Testis (tissue), 5 donors: ENCODE measurements at places on chromosomes 11 and 22.

DNA sequence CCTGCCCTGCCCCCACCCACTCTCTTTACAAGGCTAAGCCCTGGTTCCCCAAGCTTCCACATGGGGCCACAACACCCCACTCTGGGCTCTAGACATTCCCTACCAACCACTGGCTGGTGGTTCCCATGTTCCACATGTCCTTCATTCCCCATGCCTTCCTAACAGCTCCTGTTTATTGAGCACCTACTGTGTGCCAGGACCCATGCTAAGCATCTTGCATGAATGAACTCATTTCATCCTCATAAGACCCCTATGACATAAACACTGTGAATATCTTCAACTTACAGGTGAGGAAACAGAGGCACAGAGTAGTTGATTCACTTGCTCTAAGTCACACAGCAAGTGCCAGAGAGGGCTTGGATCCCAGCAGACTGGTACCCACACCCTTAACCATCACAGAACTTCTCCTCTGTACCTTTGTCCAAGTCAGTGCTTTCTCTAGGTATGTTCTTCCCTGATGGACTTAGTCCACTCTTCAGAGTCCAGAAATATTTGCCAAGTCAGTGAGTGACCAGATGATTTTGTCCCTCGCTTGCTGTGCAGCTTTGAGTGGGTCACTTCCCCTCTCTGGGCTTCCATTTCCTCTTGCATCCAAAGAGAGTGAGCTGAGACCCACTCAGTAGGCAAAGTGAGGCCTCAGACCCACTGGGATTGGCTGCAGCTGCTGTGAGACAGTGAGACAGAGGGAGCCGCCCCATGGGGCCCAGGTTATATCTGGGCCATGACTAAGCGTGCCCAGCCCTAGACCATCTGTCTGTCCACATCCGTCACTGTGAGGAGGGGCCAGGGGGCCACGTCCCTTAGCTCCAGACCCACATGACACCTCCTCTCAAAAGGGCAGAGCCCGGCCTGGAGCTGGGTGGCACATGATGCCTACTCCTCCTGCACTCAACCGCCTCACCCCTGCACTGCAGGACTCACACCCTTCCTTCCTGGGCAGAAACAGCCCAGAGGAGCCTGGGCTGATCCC lies 132.4 kb downstream of the MN1 start:
- H3K36me3 ChIP-seq = no peaks in the 10 kb centered on the region
- H3K4me3 ChIP-seq = no peak overlapping the region
- DNase-seq = peak; percentile 84

- no peak overlapping the region for H3K27ac ChIP-seq
- no peaks in the 10 kb centered on the region for H3K36me3 ChIP-seq
These were observed 53.1 kb downstream of the GALNT18 start for GRCh38 chr11:11568651-11569229.

DNA sequence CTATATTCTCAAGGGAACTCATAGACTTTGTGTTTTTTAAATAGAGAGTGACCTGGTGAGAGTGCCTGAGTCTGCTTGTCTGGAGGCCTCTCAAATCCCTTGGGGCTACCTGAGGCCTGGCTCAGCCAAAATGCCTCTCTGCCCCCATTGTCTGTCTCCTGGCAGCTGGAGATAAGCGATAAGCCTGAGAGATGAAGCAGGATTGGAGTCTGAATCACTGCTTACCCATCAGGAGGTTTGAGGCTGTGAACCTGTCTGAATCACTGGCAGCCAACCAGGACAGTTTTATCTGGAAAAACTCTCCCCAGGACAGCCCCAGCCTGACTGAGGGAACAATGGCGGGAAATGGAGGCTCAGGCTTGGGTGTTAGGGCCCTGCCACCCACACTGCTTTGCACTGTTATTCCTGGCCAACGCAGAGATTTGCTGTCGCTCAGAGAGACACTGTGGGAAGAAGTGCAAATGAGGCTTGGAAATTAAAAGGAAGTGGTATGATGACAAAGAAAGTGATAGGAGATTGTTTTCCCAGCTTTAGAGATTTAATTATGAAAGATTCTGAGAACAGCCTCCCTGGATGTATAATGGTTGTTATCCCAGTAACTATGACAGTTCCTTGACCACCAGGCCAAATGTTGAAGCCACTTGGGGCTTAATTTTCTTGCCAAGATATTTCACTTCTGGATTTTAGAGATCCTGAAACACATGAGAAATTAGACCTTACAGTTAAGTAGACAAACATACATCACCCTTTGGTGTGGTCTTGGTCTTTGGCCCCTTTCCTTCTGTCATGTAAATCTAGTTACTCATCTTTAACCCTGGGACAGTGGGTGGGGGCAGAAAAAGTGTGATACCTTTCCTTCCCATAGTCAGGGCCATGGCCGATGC lies 102.1 kb downstream of the RASSF10 start:
- no peaks in the 10 kb centered on the region for H3K27me3 ChIP-seq
- no peak overlapping the region for H3K4me3 ChIP-seq
- no peaks in the 10 kb centered on the region for H3K36me3 ChIP-seq
- DNase-seq = no peak
- no peaks in the 10 kb centered on the region for H3K4me1 ChIP-seq

DNA sequence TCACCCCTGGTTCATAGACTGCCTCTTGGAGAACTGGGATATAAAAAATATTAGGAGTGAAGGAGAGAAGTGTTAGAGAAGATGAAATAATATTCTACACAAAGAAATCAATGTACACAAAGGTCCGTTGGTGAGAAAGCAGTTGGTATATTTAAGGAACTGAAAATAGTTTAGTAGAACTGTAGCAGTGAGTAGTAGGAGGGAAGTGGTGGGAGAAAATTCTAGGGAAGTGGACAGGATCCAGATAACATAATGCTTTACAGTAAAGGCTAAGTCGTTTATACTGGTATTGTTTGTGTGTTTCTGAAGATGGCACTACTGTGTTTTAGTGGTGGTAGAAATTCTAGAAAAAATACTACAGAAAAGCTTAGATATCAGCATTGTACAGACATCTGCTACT lies 120.8 kb upstream of the CHORDC1 start:
- DNase-seq = no peak
- H3K4me3 ChIP-seq = no peak overlapping the region
- no peaks in the 10 kb centered on the region for H3K36me3 ChIP-seq
- no peaks in the 10 kb centered on the region for H3K4me1 ChIP-seq

GRCh38 chr22:45987136-45987861 lies 10.3 kb upstream of the WNT7B start:
- no peak for DNase-seq
- no peaks in the 10 kb centered on the region for H3K36me3 ChIP-seq
- H3K4me1 ChIP-seq = no peaks in the 10 kb centered on the region
- H3K27me3 ChIP-seq = no peaks in the 10 kb centered on the region
- no peak overlapping the region for H3K27ac ChIP-seq

DNA sequence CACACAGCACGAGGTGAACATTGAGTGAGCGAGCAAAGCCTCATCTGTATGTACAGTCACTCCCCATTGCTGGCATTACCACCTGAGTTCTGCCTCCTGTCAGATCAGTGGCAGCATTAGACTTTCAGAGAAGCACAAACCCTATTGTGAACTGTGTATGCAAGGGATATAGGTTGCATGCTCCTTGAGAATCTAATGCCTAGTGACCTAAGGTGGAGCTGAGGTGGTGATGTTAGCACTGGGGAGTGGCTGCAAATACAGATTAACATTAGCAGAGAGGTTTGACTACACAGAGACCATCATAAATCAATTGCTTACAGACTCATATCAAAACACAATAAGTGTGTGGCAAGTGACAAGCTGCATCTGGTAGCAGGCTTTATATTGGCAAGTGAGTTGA lies 262.5 kb upstream of the ANO5 start:
- no peak for DNase-seq
- H3K4me1 ChIP-seq = no peaks in the 10 kb centered on the region
- no peaks in the 10 kb centered on the region for H3K27me3 ChIP-seq
- H3K36me3 ChIP-seq = no peaks in the 10 kb centered on the region
- H3K27ac ChIP-seq = no peak overlapping the region

DNA sequence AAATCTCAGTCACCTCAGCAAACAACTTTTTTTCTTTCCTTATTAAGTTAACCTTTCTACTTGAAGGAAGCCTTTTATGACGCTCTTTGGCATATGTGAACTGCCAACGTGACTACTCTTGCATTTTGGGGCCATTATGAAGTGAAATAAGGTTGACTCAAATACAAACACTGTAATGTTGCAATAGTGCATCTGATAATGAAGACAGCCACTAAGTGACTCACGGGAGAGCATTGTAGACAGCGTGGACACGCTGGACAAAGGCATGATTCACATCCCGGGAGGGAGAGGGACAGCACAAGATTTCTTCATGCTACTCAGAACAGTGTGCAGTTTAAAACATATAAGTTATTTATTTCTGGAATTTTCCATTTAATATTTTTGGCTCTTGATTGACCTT lies 560.8 kb downstream of the ETS1 start:
- no peaks in the 10 kb centered on the region for H3K4me1 ChIP-seq
- DNase-seq = no peak
- H3K27ac ChIP-seq = no peak overlapping the region
- no peaks in the 10 kb centered on the region for H3K36me3 ChIP-seq
- no peaks in the 10 kb centered on the region for H3K27me3 ChIP-seq

DNA sequence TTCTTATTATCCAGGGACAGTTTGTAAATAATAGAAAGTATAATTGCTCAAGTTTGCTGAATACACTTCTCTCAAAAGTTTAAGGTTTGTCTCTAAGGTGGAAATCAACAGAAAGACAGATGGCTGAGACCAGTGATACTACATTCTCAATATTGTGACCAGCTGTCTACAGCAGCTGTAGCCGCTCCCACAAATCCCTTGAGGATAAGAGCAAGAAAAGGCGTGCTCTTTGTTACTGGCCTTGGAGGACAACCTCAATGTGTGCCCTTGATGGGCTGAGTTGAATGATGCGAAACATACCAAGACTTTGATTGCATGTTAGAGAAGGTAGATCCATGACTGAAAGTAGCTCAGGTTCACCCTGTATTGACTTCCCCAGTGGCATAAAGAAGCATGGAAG lies 6.1 kb downstream of the OR6M1 start:
- DNase-seq = no peak
- H3K36me3 ChIP-seq = no peaks in the 10 kb centered on the region
- no peaks in the 10 kb centered on the region for H3K27me3 ChIP-seq
- H3K4me3 ChIP-seq = no peak overlapping the region
- H3K4me1 ChIP-seq = no peaks in the 10 kb centered on the region

DNA sequence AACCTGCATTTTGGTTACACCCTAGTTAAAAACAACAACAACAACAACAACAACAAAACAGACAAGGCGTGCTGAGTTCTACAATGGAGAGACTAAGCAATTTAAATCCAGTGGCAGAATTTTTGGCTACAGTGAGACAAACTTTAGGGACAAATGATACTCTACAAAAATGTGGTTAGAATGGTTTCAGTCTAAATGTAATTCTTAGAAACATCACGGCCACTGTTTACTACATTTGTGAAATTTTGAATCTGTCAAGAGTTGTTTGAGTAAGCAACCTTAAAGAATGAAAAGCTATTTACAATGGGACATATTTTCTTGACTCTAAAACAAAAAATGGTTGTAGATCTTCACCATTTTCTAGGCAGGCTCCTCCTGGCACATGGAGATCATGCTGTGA lies 259.4 kb downstream of the SWAP70 start:
- no peaks in the 10 kb centered on the region for H3K27me3 ChIP-seq
- H3K4me1 ChIP-seq = no peaks in the 10 kb centered on the region
- H3K36me3 ChIP-seq = no peaks in the 10 kb centered on the region
- no peak overlapping the region for H3K4me3 ChIP-seq
- no peak for DNase-seq

- H3K4me1 ChIP-seq = peaks cover 14% of the 10 kb centered on the region
- peak overlapping the region; percentile 72 for H3K4me3 ChIP-seq
- H3K27me3 ChIP-seq = no peaks in the 10 kb centered on the region
- H3K36me3 ChIP-seq = no peaks in the 10 kb centered on the region
- peak overlapping the region; percentile 51 for H3K27ac ChIP-seq
These were observed 347 bp downstream of the MN1 start for GRCh38 chr22:27801202-27801615.

GRCh38 chr22:32949391-32950173 lies 108.6 kb downstream of the SYN3 start:
- H3K27ac ChIP-seq = no peak overlapping the region
- no peaks in the 10 kb centered on the region for H3K27me3 ChIP-seq
- DNase-seq = no peak
- H3K36me3 ChIP-seq = no peaks in the 10 kb centered on the region
- peaks cover 4% of the 10 kb centered on the region for H3K4me1 ChIP-seq
- no peak overlapping the region for H3K4me3 ChIP-seq

DNA sequence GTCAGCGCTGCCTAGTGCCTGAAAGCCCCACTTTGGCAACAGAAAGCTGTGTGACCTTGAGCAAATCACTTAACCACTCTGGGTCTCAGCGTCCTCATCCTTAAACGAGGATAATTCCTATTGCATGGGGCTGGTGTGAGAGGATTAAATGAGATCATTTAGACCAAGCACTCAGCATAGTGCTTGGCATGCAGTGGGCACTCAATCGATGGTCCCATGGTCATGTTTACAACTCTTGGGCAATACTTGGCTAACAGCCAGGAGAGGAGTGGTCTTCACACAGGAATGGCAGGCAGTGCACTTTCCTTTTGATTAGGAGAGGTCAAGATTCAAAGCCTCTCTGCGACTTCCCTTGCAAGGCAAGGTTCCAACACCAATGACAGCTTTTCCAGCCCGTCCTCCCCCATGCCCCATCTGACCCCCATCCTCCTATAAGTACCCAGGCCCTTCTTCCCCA lies 14.1 kb downstream of the TNKS1BP1 start:
- DNase-seq = peak; percentile 37
- H3K27me3 ChIP-seq = no peaks in the 10 kb centered on the region
- H3K27ac ChIP-seq = peak overlapping the region; percentile 85
- no peak overlapping the region for H3K4me3 ChIP-seq

DNA sequence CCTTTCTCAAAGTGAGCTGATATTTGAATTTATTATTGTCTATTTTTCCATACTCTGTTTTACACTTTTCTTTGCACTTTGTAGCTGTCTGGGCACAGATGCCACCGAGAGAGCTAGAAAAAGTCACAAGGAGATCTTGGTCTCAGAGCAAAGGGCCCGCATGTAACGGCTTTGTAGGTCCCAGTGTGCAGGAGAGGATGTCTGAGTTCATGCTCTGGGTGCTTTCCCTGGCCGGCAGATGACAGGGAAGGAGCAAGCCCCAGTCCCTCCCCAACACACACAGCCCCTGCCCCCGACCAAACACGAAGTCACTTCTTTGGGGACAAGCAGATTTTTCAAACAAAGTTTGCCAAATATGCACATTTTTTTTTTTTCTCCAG lies 55.8 kb downstream of the SMIM38 start:
- no peaks in the 10 kb centered on the region for H3K36me3 ChIP-seq
- DNase-seq = no peak
- no peaks in the 10 kb centered on the region for H3K4me1 ChIP-seq
- H3K27ac ChIP-seq = no peak overlapping the region
- H3K27me3 ChIP-seq = no peaks in the 10 kb centered on the region

- no peak for DNase-seq
- no peak overlapping the region for H3K27ac ChIP-seq
- peaks cover 14% of the 10 kb centered on the region for H3K4me1 ChIP-seq
- H3K36me3 ChIP-seq = no peaks in the 10 kb centered on the region
- peak overlapping the region; percentile 93 for H3K4me3 ChIP-seq
These were observed 741 bp upstream of the TALDO1 start for GRCh38 chr11:746289-747157.

DNA sequence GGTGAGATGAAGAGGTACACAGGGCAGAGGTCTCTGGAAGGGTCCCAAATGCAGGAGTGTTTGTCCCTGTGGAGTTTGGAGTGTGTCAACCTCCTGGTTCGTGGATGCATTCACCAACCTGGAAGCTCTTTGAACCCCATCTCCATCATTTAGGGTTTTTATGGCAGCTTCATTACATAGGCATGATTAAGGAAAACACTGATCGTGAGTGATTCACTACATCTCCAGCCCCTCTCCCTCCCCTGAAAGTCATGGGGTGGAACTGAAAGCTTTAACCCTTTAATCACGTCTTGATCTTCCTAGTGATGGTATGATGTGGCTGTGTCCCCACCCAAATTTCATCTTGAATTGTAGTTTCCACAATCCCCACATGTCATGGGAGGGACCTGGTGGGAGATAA lies 19.8 kb upstream of the INCENP start:
- H3K36me3 ChIP-seq = no peaks in the 10 kb centered on the region
- no peaks in the 10 kb centered on the region for H3K27me3 ChIP-seq
- DNase-seq = no peak
